Mononuclear cell (primary cell): ENCODE measurements at places on chromosomes 12 and 14. TPM values are rescaled to one million over a fixed set of nuclear protein-coding genes. Genes with fewer than 3 reads are reported as not detected.

AMDHD1 gene
- total RNA-seq: 0.63 TPM

PLCZ1 gene
- total RNA-seq: not detected

PTPRB gene
- total RNA-seq: 0.21 TPM

SDSL gene
- total RNA-seq: 2.6 TPM

BAZ2A gene
- 156 TPM for total RNA-seq
